Caco-2 (cell line): ENCODE measurements at places on chromosomes 4 and X.
A peak's percentile ranks its signal among the peaks of the same experiment; 100 is the strongest.

DNA sequence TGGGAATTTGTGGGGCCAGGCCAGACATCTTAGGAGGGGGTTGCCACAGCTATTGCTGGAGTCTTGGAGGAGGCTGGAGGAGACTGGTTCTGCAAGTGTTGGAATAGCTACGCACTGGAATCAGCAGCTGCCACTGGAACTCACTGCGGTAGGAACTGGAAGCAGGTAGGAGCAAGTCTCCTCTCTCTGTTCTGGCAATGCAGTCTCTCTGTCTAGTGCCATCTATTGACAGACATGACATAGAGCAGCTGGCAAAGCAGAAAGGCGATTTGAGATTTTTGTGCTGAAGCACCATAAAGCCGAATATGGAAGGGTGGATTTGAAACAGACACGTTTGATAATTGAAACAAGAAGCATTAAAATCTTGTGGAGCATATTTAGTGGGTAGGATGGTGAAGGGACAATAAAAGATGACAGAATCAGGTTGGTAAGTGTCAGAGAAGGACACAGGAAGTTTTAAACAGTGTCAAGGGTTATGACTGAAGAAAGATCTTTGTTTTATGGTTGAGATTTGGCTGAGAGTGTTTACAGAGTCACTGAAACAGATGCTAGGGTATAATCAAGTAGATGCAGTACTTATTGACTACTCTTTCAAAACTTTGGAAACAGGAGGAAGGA, 23.5 kb upstream of the SYNPO2 start:
- H3K27me3 ChIP-seq, result no peaks in the 10 kb centered on the region

DNA sequence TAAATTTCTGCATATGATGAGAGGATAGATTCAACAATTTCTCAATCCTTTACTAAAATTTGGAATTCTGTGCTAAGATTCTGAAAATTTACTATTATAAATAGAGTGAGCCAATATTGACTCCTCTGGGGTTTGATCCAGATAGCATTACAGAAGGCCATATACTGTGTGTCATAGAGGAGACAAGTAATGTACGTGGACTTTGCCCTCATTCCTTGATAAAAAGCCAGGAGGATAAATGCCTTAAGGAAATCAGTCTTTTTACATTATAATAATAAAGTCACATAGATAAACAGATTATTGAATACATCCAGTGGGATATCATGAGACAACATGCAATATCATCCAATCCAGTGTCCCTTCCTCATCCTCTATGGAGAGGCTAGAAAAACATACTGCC, 188.0 kb upstream of the HDX start:
- H3K27me3 ChIP-seq, result no peaks in the 10 kb centered on the region
- no peaks in the 10 kb centered on the region for H3K36me3 ChIP-seq
- H3K4me1 ChIP-seq, result no peaks in the 10 kb centered on the region
- no peak overlapping the region for H3K4me3 ChIP-seq
- H3K27ac ChIP-seq, result no peak overlapping the region

GRCh38 chrX:103356130-103356798, at the start of gene TCEAL9:
Gene TCEAL9, plus strand, starts transcription at chrX:103356506. Its CDS starts 1,179 bp downstream, at chrX:103357685.
- H3K36me3 ChIP-seq, result no peaks in the 10 kb centered on the region
- peak within 1 kb of the TSS; percentile 44 for H3K4me3 ChIP-seq
- H3K4me1 ChIP-seq, result peaks cover 11% of the 10 kb centered on the region

DNA sequence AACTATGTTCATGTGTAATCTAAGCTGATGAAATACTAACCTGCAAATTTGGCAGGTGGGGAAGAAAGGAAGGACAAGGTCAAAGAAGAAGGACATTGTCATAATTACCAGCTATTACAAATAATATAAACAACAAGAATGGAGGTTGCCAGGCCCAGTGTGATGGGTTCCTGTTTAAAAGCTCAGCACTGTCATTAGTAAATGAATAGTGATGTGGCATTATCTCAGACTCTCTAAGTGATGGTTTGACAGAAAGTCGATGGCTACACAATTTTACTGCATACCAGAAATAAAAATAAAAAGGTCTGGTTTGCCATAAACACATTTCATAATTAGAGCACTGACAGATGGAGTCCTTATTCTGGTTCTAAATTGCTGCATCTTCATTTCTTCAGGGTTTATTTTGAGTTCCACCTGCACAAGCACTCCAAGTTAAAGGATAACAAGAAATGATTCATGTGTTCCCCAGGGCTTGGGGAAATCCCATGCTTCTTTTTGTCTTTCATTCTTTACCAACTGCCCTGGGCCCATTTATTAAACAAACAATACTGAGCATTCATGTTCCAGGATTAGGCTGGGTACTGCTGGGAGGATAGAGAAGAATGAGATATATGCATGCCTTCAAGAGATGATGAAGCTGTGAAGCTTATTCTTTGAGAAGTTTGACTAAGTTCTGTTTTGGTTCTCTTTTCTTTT, 367.8 kb upstream of the RASGEF1B start:
- DNase-seq, result no peak
- H3K36me3 ChIP-seq, result no peaks in the 10 kb centered on the region
- no peak overlapping the region for H3K4me3 ChIP-seq
- no peaks in the 10 kb centered on the region for H3K27me3 ChIP-seq

GRCh38 chrX:31063114-31063513, 8.7 kb downstream of the FTHL17 start:
- no peaks in the 10 kb centered on the region for H3K4me1 ChIP-seq
- no peak overlapping the region for H3K4me3 ChIP-seq
- no peak overlapping the region for H3K27ac ChIP-seq
- H3K36me3 ChIP-seq, result no peaks in the 10 kb centered on the region
- H3K27me3 ChIP-seq, result no peaks in the 10 kb centered on the region

DNA sequence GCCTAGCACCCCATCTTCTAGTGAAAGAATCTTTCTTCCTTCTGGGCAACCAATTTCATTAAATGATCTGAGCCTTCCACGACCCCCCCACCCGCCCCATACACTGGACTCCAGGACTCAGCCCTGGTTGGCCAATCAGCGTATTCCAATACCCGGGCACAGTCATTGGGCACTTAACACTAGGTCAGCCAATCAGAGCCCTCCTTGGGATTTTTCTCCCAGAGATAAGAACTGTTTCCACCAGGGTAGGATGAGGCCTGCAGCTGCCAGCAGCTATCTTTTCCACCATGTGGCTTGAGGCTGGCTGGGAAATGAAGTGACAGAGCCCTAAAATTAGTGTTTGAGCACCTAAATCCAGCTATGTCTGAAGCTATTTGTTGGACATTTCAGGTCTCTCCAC, 418.8 kb downstream of the BCOR start:
- no peaks in the 10 kb centered on the region for H3K36me3 ChIP-seq
- H3K27ac ChIP-seq, result no peak overlapping the region
- no peak overlapping the region for H3K4me3 ChIP-seq
- H3K27me3 ChIP-seq, result no peaks in the 10 kb centered on the region
- DNase-seq, result no peak

GRCh38 chr4:24248674-24249630, 335.4 kb downstream of the DHX15 start:
- H3K27me3 ChIP-seq, result no peaks in the 10 kb centered on the region
- no peaks in the 10 kb centered on the region for H3K4me1 ChIP-seq
- no peaks in the 10 kb centered on the region for H3K36me3 ChIP-seq
- no peak overlapping the region for H3K4me3 ChIP-seq

DNA sequence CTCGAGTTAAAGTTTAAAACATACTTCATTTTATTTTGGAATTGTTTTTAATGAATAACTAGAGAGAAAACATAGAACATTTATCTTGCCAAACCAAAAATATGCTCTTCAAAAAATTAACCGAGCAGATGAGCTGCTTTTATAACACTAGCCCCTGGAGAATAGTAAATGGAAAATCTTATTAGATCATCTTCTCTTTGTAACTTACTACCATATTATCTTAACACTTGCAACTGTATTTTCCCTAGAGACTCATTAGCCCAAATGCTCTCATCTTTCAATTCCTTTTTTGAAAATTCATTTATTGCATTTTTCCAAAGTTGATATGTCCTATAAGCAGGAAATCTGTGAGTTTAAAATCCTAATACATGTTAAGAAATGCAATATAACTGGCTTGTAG, 143.3 kb downstream of the CAMK2D start:
- H3K4me3 ChIP-seq, result no peak overlapping the region
- H3K4me1 ChIP-seq, result no peaks in the 10 kb centered on the region
- no peak overlapping the region for H3K27ac ChIP-seq
- no peak for DNase-seq

- peaks cover under 1% of the 10 kb centered on the region; the same call in 1 of the 2 replicates for H3K4me1 ChIP-seq
- no peak for DNase-seq
- no peak overlapping the region for H3K27ac ChIP-seq
- H3K36me3 ChIP-seq, result no peaks in the 10 kb centered on the region
Measured at GRCh38 chr4:17552427-17552826, 24.6 kb upstream of the LAP3 start.

DNA sequence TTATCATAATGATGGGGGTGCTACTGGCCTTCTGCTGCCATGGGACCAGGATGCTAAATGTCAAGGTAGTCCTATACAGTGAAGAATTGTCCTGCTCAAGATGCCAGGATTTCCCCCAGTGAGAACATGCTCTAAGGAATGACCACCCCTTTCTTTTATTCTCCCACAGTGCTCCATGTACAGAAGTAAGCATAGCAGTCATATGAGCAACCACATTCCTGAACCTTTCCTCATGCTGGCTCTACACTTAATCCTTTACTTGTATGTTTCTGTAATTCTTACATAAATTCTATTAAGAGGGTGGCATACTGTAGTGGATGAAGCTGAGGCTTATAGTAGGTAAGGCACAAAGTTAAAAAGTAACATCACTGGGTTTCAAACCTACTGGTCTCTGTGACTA, 20.2 kb downstream of the CYP2U1 start:
- H3K27ac ChIP-seq, result no peak overlapping the region
- no peaks in the 10 kb centered on the region for H3K4me1 ChIP-seq
- H3K36me3 ChIP-seq, result no peaks in the 10 kb centered on the region
- no peak for DNase-seq

DNA sequence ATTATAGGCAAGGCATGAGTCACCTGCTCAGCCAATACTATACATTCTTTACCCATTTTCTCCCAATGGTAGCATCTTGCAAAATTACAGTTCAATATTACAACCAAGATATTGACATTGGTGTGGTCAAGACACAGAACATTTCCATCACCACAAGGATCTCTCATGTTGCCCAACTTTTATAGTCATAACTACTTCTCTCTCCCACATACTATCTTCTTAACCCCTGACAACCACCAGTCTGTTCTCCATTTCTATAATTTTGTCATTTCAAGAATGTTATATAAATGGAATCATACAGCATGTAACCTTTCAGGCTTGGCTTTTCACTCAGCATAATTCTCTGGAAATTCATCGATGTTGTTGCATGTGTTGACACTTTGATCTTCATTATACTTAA, 144.9 kb downstream of the ENOX2 start:
- no peak overlapping the region for H3K27ac ChIP-seq
- H3K4me1 ChIP-seq, result no peaks in the 10 kb centered on the region
- H3K27me3 ChIP-seq, result no peaks in the 10 kb centered on the region
- DNase-seq, result no peak
- H3K36me3 ChIP-seq, result no peaks in the 10 kb centered on the region

DNA sequence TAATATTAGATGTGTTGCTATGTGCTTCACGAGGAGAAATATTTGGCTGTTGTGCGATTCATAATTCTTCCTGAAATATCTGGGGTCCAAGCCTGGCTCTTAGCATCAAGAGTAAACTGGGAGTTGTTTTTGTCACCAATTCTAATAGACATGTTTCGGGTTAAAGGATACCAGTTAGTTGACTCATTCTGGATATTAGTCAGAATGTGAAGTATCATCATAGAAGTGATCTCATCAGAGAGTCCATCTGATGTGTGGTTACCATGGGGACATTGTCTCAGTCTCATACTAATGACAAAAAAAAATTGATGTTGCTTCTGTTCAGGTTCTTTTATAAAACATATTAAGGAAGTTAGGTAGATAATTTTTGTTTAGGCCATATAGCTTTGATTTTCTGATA, 57.2 kb upstream of the MTMR1 start:
- H3K4me3 ChIP-seq, result no peak overlapping the region
- no peaks in the 10 kb centered on the region for H3K36me3 ChIP-seq
- H3K27ac ChIP-seq, result no peak overlapping the region
- H3K27me3 ChIP-seq, result no peaks in the 10 kb centered on the region
- no peaks in the 10 kb centered on the region for H3K4me1 ChIP-seq

DNA sequence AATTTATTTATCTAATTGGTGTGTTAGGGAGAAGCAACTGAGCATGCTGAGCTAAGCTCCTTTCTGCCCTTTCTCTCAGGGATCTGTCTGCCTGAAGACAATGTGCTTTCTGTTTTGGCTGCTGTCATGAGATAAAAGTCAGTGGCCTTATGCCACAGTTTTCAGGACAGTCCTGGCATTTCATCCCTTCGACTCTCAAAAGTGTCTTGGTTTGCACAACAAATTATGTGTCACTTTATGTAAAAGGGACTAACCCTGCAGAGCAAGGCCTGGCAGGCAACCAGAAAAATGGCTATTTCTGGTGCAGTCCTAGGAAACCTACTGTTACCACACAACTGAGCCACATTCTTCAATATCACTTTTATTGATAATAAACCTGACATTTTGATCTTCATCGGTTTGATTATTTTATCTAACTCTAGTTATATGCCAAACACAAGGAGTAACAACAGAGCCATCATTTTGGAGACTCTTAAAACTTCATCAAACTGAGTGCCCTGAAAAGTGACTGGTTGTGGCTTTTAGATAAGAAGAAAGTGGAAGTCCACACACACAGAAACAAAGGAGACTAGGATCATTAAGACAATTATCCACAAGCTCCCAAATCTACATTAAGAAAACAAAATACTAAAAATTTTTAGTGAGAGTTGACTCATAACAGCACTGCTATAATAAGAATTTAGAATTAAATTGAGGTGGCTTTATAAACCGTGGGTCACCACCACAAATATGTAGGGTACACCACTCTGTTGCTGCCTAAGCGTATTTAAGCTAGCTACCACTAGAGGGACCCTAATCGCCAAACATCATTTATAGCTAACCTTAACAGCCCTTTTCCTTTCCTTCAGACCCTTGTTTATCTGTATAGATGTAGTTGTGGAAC, 95.9 kb upstream of the PTPN13 start:
- no peak overlapping the region for H3K27ac ChIP-seq
- H3K27me3 ChIP-seq, result no peaks in the 10 kb centered on the region
- no peak for DNase-seq
- H3K4me3 ChIP-seq, result no peak overlapping the region

DNA sequence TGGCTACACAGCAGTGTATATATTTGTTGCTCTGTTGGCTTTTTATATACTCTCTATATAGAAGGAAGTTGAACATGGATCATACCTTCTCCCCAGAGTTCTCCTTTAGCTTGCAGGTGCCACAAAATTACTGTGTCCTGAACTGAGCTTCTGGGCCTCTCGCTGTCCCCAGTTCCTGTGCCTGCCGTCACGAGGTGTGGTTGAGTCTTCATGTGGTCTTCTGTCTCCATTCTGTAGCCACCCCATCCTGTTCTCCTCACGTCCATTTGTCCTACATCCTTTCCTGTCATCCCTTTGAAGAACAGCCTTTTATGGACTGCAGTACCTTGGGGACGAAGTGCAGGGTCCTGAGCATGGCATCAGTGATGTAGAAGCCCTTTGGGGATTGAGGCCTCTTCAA, 14.5 kb downstream of the TMEM131L start:
- H3K4me1 ChIP-seq, result peaks cover 12% of the 10 kb centered on the region
- DNase-seq, result no peak
- no peak overlapping the region for H3K4me3 ChIP-seq
- no peaks in the 10 kb centered on the region for H3K36me3 ChIP-seq

GRCh38 chr4:48175328-48175727, 41.3 kb upstream of the TXK start:
- H3K27me3 ChIP-seq, result no peaks in the 10 kb centered on the region
- no peak overlapping the region for H3K27ac ChIP-seq

GRCh38 chrX:72526534-72527508, 45.8 kb downstream of the HDAC8 start:
- H3K4me3 ChIP-seq, result no peak overlapping the region
- DNase-seq, result no peak
- no peak overlapping the region for H3K27ac ChIP-seq
- H3K4me1 ChIP-seq, result no peaks in the 10 kb centered on the region
- H3K36me3 ChIP-seq, result no peaks in the 10 kb centered on the region
- H3K27me3 ChIP-seq, result no peaks in the 10 kb centered on the region
